ENCODE measurements at places on chromosomes 1 and 21.

DNA sequence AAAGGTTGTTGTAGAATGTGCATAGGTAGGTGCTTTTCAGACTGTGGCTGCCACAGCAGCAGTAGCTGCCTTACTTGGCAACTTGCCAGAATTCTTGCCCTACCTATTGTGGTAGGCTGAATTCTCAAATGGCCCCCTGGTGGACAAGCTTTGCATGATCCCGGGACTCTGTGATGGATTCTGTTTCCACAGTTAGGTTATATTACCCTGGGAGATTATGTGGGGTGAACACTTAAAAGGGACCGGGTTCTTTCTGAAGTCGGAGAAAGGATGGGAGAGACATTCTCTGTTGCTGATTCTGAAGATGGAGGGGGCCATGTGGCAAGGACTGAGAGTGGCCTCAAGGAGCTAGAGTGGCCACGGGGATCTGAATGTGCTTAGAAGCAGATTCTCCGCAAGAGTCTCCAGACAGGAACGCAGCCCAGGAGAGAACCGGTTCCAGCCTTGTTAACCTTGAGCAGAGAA lies 32.1 kb upstream of the KCNE1 start:
- peak; percentile 69 for DNase-seq

DNA sequence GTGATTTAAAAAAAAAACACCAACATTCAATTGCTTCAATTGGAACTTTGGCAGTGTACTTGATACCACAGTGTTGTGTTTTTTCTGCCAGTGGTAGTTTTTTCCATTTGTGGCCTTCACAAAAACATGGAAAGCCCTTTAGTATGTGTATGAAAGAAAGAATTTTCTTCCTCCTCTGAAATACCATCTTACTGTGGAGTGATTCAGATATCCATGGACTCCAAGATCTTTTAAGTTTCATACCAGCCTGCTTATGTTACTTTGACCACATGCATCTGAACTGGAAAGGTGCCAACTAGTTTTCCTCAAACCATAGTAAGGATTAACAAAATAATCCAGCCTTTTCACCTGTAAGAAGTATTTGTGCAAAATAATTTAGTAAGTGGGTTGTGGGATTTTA lies 3.4 kb downstream of the PPP2R5A start:
- DNase-seq: peak; percentile 59

- DNase-seq: no peak
These were observed 4.1 kb upstream of the POFUT2 start for GRCh38 chr21:45291613-45292398.

- peak; percentile 57 for DNase-seq
These were observed 1.0 kb downstream of the ARID1A start for GRCh38 chr1:26696654-26697430.

- DNase-seq: peak; percentile 27
These were observed 104.5 kb downstream of the KCNJ6 start for GRCh38 chr21:37811711-37812110.
